Stimulated activated CD8-positive, alpha-beta memory T cell treated with anti-CD3 and anti-CD28 coated beads, Interleukin-4, amount 100 ng/mL, for 4 hours (primary cell): ENCODE measurements at places on chromosomes 16 and 17.

GRCh38 chr16:633336-634050 lies 2.6 kb downstream of the METTL26 start:
- DNase-seq = no peak

DNA sequence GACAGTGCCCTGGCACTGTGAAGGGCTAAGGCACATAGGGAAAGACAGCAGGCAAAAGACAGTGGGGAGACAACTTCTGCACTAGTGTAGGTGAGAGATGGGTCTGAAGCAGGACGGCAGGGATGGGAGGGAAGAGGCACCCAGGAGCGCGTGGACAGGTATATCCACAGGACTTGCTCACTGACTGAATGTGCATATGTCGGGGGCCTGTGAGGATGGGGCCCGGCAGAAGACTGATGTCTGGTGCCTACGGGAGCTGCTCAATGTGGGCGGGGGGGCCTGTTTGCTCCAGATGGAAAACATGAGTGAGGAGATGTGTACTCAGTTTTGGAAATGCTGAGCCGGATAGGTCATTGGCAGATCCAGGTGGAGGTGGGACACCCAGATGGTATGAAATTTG lies 47.3 kb upstream of the PMFBP1 start:
- DNase-seq = no peak

GRCh38 chr17:50848039-50848438 lies 12.7 kb downstream of the WFIKKN2 start:
- no peak for DNase-seq

GRCh38 chr17:73667181-73667959 lies 23.1 kb upstream of the SDK2 start:
- no peak for DNase-seq

GRCh38 chr17:46138473-46138872 lies 54.8 kb downstream of the KANSL1 start:
- DNase-seq = no peak

GRCh38 chr16:10494343-10495030 lies 85.9 kb downstream of the EMP2 start:
- no peak for DNase-seq

DNA sequence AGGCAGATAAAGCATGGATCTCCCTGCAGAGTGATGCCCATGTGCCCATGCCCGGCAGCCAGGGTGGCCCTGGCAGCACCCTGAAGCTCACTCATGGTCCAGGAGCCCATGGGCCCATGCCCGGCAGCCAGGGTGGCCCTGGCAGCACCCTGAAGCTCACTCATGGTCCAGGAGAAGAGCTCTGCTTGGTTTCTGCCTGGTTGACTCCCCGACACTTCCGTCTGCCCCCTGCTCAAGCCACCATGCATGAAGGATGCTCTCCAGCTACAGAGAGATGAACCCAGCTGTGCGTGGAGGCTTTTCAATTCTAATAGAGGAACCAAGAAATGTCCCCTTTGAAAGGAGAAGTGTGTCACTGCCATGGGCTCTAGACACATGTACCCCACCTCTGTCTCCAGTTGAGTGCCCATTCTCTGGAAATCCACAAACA lies 8.7 kb downstream of the CCL17 start:
- no peak for DNase-seq

DNA sequence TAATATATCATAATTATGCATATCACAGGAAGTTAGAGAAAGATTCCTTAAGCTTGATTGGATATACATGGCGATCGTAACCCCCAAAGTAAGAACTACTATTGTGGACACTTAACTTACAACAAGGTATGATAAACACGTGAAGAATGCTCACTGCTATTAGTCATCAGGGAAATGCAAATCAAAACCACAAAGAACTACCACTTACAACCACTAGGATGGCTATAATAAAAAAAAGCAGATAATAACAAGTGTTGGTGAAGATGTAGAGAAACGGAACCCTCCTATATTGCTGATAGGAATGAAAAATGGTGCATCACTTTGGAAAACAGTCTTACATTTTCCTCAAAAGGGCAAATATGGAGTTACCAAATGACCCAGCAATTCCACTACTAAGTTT lies 265.9 kb downstream of the SLC39A11 start:
- no peak for DNase-seq

GRCh38 chr16:54657709-54658102 lies 273.0 kb upstream of the IRX5 start:
- DNase-seq = no peak

DNA sequence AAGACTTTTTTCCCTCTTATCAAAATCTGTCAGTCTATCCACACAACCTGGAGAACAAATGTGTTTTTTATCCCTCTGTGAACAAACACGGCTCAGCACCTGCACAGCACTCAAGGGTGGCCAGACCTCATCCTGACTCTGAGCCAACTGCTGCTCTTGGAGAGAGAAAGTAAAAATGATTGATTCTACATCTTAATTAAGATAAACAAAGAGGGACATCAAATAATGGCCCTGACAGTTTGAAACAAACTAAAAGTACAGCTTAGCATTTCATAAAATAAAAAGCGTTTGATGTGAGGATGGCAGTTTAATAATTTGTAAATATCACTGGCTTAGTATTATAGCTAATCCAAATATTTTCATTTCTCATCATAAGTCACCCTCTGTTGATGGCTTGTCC lies 106.2 kb downstream of the SNX11 start:
- no peak for DNase-seq

- DNase-seq = peak; percentile 32
These were observed 636 bp upstream of the ERN1 start for GRCh38 chr17:64130559-64131001.

GRCh38 chr17:73278049-73278464 lies 16.4 kb upstream of the CPSF4L start:
- DNase-seq = no peak

DNA sequence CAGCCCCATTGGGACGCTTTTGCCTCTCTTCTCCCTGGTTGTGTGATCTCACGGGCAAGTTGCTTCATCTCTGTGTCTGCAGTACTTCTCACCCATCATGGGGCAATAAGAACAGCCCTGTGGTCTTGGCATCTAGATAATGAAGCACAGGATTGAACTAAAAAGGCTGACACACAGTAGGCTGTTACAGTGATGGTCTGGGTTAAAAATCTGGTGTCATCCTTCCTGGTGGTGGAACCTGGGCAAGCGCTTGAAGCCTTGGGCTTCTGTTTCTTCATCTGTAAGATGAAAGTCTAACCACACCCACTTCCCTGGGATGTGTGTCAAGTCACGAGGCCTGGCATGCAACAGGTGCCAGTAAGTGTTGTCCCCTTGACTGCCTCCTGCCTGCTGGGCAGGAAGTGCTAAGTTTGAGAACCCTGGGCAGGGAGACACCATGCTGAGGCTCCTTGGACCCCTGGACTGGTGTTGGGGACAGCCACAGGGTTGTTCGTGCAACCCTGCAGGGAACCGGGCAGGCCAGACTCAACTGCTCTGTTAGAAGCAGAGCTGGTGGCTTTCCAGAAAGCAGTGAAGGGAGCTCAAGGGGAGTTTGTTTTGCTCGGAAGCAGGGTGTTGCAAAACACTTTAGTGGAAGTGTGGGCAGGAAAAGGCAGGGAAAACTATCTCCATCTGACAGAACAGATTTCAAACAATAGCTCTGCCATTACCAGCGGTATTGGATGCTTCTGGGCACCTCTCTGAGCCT lies 5.9 kb upstream of the MAP2K3 start:
- no peak for DNase-seq

GRCh38 chr17:39277110-39277509 lies 51.4 kb upstream of the STAC2 start:
- DNase-seq = no peak

DNA sequence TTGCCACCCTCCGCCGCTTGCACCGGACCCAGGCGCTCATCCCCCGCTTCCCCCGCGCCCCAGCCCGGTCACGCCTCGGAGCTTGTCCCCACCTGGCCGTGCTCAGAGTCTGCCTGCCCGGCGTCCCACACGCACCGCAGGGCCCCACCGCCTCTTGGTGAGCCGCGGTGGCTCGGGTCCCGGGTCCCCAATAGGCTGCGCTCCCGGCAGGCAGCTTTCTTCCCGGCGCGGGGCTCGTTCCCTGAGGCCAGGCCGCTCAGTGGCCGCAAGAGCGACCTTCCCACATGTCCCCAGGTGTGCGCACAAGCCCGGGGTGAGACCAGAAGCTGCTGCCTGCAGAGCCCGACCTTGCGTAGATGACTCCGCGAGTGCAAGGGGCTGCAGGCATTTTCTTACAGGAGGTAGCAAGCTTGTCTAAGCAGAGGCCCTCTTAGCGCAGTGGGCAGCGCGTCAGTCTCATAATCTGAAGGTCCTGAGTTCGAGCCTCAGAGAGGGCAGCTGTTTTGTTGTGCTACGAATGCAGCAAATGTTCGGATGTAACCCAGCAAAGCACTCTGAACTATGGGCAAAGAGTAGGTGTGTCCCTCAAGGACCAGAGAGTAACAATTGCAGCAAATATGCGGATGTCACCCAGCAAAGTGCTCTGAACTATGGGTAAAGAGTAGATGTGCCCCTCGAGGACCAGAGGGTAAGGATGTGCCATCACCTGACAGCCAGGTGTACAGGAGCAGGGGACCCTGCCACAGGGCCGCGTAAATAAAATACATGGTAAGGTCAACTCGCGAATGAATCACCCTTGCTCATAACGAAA lies 15.6 kb downstream of the TLE7 start:
- DNase-seq = no peak

DNA sequence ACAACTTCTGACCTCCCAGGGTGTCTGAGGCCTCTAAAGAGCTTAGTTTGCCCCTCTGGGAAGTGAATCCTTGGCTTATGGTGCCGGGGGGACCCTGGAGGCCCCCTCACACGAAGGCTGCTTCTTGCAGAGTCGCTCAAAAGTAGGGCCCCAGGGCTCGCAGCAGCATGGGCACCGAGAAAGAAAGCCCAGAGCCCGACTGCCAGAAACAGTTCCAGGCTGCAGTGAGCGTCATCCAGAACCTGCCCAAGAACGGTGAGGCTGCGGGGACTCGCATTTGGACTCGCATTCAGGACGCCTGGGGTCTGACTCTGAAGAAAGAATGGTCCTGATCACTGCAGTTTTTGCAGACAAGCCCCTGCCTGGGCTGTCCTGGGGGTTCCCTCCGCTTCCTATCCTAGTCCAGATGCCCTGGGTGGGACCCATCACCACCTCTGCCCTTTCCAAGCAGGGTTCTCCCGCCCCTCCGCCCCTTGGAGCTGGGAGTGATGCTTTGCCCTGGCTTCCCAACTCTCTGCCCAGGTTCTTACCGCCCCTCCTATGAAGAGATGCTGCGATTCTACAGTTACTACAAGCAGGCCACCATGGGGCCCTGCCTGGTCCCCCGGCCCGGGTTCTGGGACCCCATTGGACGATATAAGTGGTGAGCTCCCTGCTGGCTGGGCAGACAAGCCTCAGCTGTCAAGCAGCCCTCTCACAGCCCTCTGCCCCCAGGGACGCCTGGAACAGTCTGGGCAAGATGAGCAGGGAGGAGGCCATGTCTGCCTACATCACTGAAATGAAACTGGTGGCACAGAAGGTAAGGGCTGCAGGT lies 698 bp downstream of the ACBD4 start:
- no peak for DNase-seq

DNA sequence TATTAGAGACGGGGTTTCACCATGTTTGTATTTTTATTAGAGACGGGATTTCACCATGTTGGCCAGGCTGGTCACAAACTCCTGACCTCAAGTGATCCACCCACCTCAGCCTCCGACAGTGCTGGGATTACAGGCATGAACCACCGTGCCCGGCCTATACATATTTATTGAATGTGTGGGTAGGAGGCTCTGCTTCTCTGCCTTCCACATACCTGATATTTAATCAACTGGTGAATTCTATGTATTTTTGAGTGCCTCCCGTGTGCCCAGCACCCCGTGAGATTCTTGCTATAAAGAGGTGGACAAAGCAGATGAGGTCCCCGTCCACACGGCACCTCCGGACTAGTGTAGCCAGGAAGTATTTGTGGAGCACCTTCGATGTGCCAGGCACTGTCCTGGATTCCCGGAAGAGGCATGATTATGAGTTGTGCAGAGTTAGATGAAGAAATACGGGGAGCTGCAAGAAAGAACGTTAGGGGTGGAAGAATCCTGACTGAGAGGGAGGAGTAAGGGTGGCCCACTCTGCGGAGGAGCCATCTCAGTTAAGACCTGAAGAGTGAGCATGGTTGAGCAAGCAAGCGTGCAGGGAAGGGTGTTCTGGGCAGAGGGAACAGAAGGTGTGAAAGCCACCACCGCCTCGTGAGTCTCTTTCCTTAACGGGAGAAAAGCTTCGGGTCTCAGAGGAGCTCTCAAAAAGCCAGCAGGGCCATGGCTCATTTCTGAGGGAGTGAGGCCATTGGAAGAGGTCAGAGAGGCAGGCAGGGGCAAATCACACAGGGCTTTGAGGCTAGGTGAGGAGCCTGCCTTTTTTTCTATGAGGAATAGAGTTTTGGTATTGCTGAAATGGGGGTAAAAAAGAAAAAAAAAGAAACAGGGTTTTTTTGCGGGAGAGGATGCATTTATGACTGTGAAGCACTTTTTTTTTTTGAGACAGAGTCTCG lies 21.2 kb downstream of the CRISPLD2 start:
- no peak for DNase-seq

DNA sequence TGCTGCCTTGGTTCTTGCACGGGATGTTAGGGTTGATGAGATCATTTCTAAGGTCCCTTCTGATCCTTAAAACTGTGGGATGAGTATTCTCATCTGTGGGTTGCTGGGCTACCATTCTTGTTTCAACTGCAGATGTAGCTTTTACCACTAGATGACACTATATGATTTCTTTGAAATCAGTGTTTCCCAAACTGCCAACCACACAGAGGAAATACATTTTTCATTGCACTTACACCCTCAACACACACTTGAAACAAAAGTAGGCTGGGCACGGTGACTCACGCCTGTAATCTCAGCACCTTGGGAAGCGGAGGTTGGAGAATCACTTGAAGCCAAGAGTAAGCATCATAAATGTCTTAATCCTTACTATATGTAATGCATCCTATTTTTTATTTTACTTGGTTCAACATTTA lies 15.3 kb downstream of the LCMT1 start:
- no peak for DNase-seq

DNA sequence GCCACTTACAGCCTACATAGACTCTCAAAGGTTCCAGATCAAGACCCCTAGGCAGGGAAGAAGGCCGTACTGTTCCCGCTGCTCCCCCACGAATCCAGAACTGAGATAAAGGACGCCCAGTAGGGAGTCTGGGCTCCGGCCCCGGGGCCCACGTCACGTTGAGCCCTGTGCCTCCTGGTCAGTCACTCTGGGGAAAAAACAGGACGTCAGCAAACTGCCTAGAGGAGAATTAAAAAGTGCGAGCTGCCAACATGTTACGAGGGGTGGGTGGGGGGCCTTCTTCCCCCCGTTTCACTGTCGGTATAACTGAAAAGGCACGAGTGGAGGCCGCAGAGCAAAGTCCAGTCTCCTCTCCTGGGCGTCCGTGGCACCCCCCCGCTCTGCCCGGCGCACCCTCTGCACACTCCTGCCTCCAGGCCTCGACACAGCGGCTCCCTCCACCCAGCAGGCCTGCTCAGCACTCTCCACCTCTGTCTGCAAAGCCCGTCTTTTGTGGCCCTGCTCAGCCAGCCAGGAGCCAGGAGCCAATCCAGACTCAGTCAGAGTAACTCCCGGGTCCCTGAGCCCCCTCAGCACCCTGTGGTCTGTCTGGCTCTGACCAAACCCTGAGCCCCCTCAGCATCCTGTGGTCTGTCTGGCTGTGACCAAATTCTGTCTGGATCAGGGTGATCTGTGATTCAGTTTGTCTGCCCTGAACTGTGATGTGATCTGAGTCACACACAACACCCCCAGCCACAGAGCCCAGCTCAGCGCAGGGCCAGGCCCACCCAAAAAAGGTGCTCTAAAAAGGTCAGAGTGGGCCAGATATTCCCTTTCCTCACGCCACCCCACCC lies 6.2 kb downstream of the ITGAE start:
- DNase-seq = peak; percentile 72

GRCh38 chr17:76623271-76624146 lies 20.0 kb downstream of the ST6GALNAC1 start:
- DNase-seq = peak; percentile 57
